ENCODE measurements at places on chromosomes 5 and 9.

GRCh38 chr9:79902825-79903600 is 331.2 kb downstream of the TLE4 start:
- no peak for DNase-seq

DNA sequence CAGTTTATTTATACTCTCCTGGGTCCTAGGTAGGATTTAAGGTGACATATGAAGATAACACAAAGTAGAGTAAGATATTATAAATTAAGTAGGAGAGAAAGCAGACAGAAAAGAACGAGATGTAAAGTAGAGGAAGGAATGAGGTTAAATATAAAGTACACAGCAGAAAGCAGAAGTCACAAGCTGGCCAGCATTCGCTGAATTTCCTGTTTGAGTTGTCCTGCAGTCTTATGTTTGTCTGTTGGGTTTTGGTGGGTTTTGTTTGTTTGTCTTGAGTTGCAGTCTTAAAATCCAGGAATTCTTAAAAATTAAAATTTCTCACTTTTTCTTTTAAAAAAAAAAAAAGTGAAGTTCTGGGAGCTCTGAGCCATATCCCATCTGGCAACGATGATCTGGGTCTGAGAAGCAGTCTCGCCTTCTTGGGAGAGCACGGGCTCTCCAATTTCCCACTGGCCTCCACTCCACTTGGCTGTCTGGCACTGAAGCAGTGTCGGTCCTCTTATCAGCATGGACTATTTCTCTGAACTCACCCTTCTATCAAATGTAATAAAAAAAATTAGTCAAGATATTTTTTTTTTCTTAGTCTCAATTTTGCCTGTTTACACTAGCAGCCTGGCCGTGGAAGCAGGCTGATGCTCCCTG is 2.0 kb downstream of the S100Z start:
- DNase-seq: no peak

- DNase-seq: no peak
These were observed 101.6 kb upstream of the BASP1 start for GRCh38 chr5:17115855-17116254.

GRCh38 chr5:68502531-68502930 is 287.0 kb downstream of the PIK3R1 start:
- no peak for DNase-seq

GRCh38 chr9:125258832-125259534 is 2.6 kb upstream of the GAPVD1 start:
- DNase-seq: no peak

DNA sequence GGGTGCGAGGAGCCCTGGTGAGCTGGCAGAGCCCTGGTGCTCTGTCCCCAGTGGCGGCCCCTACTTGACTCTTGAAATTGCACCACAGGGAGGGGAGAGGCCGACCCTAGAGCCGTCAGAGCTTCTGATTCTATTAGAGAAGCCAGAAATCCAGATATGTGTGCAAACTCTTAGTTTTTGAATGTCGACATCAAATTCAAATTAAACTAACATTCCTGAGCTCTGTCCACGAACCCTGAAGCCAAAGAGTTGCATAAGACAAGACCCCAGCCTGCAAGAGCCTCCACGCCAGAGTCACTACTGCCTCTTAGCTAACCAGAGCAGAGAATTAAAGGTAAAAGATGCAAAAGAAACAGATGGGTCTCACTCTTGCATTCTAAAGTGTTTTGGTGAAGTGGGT is 29.8 kb upstream of the MSX2 start:
- no peak for DNase-seq

- DNase-seq: no peak
These were observed 20.1 kb downstream of the PDE6A start for GRCh38 chr5:149924486-149924885.

DNA sequence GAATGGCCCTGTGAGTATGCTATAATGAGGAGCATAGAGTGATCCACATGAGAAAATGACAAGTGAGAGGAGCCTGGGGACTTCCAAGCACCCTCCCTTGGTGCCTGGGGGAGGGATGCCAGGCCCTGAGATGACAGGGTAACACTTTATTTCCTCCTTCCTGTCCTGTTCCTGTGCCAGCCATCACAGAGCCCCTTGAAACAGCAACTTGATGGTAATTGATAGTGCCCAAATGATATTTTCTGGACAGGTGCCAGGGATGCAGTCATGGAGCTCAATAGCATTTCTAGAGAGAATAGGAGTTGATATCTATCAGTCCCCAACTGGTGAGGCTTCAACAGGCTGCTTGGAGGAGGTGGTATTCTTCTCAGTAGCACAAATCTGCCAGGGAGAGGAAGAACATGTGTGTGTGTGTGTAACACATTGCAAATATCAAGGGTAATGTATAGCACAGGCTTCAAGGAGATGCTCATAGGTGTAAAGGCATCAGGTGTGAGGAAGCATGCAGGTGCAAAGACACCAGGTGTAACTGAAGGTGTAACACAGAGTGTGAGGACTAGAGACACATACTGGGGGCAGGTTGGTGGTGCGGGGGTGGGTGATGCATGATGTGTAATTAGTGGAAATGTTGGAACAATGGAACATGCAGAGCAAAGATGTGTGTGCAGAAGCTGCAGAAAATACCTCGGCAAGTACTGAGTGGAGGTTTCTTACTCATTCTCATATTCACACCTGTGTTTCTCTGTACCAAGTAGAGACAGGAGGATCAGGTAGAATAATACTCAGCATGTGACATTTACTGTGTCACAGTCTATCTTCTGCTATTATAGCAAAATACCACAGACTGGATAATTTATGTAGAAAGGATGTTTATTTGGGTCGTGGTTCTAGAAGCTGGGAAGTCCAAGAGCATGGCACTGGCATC is 18.1 kb upstream of the WWC1 start:
- DNase-seq: no peak

- peak; percentile 51 for DNase-seq
These were observed 1.6 kb downstream of the FER start for GRCh38 chr5:108749128-108749861.

DNA sequence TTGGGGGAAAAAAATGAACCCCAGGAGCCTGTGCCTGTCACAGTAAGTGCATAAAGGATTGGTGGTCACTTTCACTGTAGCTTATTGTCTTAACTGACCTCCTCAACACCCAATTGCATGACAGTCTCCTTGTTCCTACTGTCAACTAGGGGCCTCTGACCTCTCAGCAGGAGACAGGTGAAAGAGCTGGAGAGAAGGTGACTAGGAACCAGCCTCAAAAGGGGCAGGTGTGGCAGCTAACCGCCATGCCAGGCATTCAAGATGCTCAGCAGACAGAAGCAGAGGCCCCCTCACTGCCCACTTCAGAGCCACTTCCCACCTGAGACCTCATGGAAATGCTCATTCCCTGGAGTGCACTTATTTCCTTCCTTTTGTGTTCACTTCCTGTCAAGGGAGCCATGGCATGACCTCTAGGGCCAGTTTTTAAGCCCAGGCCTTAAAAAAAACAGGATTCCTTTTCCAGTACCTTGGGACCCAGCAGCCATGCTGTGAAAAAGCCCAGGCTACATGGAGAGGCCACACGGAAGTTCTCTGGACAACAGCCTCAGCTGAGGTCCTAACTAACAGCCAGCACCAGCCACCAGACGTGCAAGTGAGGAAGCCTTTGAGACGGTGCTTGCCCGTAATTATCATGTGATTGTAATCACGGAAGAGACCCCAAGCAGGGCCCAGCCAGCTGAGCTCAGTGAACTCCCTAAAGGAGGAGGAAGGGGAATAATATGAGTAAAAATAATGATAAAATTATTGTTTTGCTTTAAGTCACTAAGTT is 74.9 kb downstream of the NSUN2 start:
- DNase-seq: no peak

DNA sequence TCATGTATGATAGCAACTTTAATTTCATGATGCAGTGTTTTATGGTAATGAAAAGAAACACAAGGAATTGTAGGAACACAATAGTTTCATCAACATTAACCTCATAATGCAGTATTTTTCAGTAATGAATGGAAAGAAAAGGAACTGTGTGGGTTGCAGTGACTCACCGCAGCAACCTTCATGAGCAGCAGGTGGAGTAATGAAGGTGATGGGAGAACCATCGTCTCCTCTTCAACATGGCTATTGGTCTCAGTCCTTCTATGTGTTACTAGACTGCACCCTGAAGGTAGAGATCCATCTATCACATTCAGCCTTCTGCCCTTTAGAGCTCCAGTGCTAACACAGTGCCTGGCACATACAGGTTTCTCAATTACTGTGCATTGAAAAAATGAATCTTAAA is 58.0 kb downstream of the TMEM215 start:
- no peak for DNase-seq

- no peak for DNase-seq
These were observed 126.9 kb downstream of the TTC39B start for GRCh38 chr9:15180124-15180523.

GRCh38 chr5:102617191-102618187 is 118.7 kb upstream of the SLCO6A1 start:
- DNase-seq: no peak

DNA sequence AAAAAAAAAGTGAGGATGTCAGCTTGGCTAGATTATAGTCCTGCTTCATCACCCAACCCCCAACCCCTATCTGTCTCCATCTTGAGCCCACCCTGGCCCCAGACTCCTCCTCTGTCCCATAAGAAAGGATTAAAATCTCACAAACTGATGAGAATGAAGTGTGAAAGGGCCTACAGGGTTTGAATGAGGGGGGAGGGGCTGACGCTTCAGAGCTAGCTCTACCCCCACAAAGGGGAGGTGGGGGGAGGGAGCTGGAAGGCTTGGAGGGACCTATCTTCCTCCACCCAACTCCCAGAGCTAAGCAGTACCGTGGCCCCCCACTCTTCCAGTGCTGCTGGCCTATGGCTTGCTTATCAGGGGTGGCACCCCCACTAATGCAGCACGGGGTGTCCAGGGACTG is 43.7 kb upstream of the HAND1 start:
- DNase-seq: no peak

DNA sequence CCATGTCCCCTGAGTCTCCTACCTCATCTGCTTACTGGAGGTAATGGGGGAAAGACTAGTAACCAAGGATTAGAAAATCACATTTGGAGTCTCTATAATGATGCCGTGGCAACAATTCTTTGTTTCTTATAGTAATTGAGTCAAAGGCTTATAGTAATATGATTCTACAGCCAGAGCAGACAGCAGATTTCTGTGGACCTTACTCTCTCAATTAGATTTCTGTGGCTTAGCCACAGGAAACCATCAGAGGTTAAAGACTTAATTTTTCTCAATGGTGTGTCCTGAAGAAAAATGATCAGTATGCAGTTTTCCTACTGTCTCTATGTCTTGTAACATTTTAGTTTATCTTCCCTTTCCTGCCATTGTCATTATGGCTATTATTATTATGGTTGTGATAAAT is 59.3 kb upstream of the CD180 start:
- DNase-seq: no peak

Measured in H54 (cell line).